CD4-positive, alpha-beta T cell treated with Interleukin-4 for 1 hour (primary cell): ENCODE measurements at places on chromosomes 3 and 15.
A peak's percentile ranks its signal among the peaks of the same experiment; 100 is the strongest.

GRCh38 chr3:183317271-183317670 lies 64.2 kb downstream of the B3GNT5 start:
- DNase-seq, result no peak

GRCh38 chr3:52834871-52835501 lies at the start of gene MUSTN1:
MUSTN1 (minus strand) TSS chr3:52835019; CDS start chr3:52834948, 71 bp downstream.
- no peak for DNase-seq

- no peak for DNase-seq
Observed at GRCh38 chr15:59636184-59636583, 21.1 kb downstream of the GTF2A2 start.

- peak; percentile 11 for DNase-seq
Observed at GRCh38 chr3:120642368-120642948, 39.6 kb downstream of the HGD start.

DNA sequence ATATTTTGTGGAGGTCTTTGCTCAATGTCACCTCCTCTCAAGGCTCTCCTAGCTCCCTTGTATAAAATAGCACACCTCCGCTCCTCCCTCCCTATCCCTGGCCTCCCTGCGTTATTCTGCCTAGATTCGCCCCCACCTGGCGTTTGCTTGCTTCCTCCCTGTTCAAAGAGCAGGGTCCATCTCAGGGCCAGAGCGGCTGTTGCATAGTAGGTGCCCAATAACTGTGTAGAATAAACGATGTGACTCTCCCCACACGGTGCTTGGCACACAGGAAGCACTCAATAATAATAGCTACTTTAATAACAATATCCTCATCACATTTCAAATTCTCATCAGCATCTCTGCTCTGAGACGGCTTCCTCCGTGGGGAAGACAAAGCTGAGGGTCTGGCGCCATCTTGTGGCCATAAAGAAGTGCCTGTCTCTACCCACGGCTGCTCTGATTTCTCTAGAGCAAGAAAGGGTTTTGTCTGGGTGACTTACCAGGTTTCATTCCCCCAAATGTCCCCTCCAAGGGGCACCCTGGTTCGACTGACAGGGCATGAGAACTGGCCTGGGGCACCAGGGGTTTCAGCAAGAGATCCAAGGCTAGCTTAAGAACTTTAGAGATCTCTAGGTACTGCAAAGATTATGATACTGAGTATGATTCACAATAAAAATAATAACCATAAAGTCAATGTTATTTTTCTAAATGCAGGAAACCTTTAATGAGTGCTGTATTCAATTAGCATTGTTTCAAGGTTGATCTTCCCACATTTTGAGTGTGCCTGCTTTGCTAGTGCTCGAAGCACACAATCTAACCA lies 16.1 kb downstream of the CD276 start:
- DNase-seq, result peak; percentile 78

DNA sequence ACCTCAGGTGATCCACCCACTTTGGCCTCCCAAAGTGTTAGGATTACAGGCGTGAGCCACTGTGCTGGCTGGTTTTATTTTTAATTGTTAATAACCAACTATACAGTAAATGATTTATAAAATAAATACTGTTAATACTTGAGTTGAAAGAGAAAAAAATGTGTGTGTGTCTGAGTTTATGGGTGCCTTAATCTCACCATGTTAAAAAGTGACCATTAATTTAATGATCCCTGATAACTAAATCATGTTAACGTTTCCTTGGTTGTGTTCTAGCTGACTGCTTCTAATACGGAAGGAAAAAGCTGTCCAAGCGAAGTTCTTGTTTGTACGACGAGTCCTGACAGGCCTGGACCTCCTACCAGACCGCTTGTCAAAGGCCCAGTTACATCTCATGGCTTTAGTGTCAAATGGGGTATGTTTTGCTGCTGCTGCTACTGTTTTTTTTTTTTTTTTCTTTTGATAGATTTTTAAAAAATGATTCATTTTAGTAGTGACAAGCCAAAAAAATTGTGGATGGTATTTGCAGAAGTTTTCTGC lies 113.5 kb downstream of the GHSR start:
- no peak for DNase-seq

DNA sequence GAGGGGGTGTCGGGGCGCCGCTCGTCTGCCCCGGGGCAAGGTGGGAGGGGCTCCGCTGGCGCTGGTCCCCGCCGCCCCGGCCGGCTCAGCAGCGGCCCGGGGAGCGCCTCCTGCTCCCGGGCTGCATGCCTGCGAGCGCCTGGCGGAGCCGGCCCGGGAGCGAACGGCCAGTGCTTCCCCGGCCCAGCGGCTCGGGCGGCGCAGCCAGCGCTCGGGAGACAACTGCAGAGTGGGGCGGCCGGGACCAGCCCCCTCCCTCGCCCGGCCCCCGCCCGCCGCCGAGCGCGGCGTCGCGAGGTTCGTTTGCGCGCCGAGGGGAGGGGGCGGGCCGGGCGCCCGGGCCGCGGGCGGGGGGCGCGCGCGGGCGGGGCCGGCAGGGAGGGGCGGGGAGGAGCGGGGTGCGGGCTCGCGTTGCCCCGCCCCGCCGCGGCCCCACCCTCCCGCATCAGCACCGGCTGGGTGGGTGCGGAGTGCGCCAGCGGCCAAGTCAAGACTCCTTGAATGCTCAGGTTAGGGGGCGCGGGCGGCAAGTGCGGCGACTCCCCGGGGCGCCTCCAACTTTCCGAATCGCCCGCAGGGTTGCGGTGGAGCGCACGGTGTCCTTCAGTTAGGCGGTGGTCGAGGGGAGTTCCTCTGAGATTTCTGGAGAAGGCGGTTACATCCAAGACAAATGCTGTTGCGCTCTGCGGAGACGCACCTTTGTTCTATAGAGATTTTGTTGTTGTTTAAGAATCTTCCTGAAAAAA lies at the start of gene RGMA:
Gene RGMA, minus strand, starts transcription at position 231 of the 746 bp plus-strand sequence. CDS start 279 bp downstream, outside the sequence.
- DNase-seq, result no peak

- no peak for DNase-seq
Observed at GRCh38 chr3:122067588-122068240, 12.6 kb downstream of the CD86 start.

DNA sequence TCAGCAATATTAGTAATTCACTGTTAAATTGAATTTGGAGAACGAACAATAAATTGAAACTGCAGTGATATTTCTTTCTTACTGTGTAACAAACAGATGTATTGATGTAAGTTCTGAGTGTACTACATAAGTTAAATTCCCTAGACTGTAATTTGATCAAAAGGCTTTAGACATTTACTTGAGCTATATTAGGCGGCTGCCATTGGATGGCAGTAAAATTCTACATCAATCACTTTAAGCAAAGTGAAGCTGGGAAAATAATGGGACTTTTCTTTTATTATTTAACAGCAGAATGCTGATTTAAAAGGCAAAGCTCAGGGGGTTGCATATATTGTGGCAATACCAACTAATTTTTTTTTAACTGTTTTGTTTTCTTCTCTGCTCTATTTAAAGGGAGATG lies 212.6 kb upstream of the PLSCR5 start:
- DNase-seq, result no peak

- peak; percentile 50 for DNase-seq
Observed at GRCh38 chr3:128922804-128923459, 43.5 kb downstream of the ACAD9 start.

GRCh38 chr15:25894371-25894902 lies 31.3 kb upstream of the ATP10A start:
- DNase-seq, result no peak

GRCh38 chr3:136105044-136105443 lies 91.1 kb downstream of the MSL2 start:
- DNase-seq, result no peak

DNA sequence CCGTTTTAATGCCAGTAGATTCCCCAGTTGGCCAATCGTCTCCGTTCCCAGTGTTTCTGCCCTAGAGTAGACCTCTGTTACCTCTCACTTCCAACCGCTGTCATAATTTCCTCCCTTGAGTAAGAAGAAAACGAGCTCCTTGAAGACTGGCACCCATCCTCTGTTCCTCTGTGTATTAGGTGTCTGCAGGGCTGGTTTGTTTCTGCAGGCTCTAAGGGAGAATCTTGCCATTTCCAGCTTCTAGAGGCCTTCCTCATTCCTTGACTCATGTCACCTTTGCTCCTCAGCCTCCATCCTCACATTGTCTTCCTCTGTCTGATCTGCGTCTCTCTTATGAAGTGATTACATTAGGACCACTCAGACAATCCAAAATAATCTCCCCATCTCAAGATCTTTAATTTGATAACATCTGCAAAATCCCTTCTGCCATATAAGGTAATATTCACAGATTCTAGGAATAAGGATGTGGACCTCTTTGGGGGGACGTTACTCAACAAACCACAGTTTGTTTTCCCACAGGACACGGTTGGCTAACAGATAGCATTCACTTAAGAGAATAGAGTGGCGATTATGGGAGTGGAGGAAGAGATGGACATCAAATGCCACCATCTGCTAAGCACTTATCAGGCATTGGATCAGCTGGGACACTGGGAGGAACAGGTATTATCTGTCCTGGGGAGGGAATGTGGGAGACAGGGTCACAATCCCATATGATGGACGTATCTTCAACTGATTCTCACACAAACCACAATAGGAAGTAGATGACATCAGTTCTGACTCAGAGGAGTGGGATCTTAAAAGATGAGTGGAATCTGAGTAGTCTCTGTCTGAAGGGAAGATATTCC lies 17.1 kb downstream of the ARHGAP31 start:
- DNase-seq, result no peak

DNA sequence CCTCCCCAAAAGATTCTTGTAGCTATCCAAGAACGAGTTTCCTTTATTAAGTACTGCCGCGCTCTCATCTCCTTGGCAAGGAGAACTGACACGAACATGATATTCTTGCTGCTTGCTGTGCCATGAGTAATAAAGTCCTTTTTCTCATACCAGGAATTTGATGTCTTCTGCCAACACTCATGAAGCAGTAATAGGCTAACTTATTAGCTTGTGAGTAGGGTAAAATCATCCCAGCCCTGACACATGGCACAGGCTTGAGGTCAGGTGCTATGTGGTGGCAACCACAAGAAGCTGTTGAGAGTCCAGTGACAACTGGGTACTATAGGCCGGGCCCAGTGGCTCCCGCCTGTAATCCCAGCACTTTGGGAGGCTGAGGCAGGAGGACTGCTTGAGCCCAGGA lies 22.7 kb upstream of the UBXN7 start:
- DNase-seq, result no peak

DNA sequence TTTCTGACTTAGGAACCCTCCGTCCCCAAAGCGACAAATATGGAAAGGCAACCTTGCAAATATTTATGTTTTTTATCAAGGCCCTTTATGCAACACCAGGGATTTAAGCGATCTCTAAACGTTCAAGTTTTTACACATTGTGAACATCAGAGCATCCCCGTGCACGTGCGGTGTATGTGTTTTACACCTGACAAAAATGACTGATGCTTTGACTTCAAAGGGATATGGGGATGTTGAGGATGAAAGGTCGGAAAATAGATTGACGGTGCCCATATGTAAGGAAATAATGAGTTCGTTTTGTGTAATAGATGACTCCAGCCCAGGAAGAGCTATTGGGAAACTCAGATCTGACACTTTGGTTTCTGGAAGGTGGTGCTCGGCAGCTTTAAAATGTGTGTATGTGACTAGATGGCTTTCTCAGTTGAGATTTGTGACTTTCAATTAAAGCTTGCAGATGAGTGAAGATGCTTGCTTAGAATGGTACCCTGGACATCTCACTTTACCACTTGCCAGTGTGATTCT lies 866 bp downstream of the SLC49A4 start:
- no peak for DNase-seq
